HCEC 1CT (cell line): ENCODE measurements at places on chromosomes 12 and 14.
A peak's percentile ranks its signal among the peaks of the same experiment; 100 is the strongest.

GRCh38 chr14:100374270-100374669, 51.1 kb downstream of the SLC25A47 start:
- no peak for DNase-seq

DNA sequence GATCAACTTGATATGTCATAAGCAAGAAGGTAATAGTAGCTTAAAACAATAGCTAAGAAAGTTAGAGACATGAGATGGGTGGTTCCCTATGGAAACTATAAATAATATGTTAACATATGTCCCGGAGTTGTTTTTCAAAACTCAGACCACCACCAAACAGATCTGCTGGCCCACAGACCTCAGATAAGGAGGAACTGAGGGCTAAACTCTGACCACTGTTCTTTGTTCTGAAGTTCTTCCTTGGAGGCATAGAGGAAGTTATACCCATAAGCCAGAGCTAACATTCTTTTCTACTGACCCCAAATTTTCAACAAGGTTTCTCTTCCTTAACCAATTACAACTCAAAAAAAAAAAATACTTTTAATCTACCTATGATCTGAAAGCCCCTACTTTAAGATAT, 156.1 kb upstream of the FSCB start:
- DNase-seq: no peak

DNA sequence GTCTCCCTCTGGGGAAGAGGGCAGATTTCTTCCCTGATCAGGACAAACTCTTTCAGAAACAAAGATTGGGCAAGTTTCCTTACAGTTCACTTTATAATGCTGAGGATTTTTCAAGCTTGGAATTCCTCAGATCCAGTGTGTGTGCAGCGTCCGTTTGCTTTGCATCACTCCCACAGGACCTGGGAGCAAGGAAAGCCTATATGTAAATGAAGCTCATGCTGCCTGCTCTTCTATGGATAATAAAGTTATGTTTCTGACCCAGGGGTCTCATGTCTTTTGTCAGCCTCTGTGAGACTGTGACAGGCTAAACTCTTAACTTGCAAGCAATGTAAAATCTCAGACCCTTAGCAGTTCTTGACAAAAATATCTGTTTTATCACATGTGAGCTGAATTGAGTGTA, 41.6 kb downstream of the TRHDE start:
- no peak for DNase-seq

DNA sequence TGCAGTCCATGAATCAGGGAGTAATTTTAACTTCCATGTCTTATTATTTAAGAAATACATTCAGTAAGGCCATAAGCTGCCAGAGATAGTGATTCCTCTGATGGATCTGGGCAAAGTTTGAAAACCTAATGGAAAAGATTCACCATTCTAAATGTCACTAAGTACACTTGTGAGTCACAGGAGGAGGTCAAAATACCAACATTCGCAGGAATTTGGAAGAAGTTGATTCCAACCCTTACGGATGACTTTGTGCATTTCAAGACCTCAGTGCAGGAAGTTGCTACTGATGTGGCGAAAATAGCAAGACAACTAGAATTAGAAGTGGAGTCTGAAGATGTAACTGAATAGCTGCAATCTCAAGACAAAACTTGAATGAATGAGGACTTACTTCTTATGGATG, 69.8 kb downstream of the OSBPL8 start:
- peak; percentile 23 for DNase-seq

DNA sequence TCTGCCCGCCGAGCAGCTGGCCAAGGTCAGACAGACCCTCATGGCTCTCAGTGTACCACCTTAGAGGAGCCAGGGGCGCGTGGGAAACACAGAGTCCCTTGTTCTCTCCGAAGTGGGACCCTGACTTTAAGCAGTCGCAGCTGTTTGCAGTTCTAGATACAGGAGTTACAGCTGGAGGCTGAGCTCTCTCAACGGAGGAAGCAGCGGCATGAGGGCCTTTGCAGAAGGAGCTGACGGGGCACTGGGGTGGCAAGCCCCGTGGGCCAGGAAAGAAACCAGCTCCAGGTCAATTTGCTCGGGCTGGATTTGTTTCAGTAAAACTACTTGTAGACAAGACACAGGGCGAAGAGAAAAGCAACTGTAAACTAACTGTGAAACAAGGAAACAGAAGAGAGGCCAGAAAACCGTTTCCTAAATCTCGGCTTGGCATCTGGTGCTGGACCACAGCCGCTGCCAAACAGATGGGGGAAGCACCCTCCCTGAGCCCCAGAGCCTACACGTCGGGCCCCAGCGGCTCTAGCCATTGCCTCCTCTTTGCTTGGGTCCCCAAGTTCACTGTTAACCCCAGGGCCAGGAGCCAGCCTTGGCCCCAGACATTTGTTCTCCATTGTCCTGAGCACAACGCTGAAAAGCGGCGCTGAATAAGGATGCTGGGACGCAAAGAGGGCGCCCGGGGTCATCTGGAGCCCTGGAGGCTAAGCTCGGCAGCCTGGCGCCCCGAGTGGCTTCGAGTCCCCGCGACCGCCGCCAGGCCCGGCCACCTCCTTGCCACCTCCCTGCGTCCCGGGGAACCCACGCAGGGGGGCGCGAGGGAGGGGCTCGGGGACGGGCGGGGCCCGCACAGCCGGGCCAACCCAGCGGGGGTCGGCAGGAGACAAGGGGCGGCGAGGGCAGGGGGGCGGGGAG, 914 bp upstream of the PACS2 start:
- no peak for DNase-seq
